AG09319 (cell line): ENCODE measurements at places on chromosomes 1 and 21.
A peak's percentile ranks its signal among the peaks of the same experiment; 100 is the strongest.

GRCh38 chr1:110186558-110186957 lies 23.6 kb upstream of the KCNC4 start:
- no peak for DNase-seq

DNA sequence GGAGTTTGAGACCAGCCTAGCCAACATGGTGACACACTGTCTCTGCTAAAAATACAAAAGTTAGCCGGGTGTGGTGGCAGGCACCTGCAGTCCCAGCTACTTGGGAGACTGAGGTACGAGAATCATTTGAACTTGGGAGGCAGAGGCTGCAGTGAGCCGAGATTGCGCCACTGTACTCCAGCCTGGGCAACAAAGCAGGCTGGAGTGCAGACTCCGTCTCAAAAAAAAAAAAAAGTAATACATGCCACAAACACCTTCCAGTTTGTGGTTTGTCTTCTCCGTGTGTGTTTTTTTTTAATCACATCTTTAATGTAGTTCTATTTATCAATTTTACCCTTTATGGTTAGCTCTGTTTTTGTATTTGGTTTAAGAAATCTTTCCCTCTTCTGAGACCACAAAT lies 22.3 kb downstream of the POGZ start:
- no peak for DNase-seq

- no peak for DNase-seq
Observed at GRCh38 chr1:54171016-54171415, 18.2 kb upstream of the CDCP2 start.

DNA sequence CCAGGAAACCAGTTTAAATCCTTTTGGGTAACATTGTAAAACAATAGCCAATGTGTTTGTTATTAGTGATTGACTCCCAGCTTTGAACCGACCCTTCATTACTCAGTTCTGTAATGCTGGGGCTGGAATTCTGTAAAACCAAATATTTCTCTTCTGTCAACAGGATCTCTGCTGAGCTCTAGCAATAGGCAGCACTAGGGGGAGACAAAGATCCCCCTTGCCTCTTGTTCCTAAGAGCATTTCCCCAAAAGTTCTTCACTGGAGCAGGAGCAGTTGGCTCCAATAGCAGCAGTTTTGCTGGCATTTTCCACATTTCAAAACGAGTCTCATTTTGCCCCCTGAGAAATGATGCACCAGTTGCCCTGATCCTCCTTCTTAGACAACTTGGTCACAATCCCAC lies 1671.1 kb downstream of the MRPL39 start:
- no peak for DNase-seq

DNA sequence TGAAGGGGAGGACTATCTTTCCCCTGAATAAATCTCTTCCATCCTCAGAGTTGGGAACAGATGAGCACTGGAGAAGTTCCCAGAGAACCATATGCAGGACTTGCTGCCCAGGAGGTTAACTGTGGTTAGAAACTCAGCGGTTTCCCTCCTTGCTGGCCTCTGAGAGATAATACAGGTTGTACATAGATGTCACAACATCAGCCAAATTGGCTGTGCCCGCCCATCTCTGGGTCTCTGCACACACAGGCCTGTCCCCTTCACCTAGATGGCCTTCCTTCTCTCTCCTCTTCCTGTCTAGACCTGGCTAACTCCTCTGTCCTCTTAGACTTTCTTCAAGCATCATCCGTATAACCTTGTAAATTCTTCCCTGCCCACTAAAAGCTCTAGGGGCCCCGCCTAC lies 5.7 kb downstream of the RGS5 start:
- DNase-seq = no peak

DNA sequence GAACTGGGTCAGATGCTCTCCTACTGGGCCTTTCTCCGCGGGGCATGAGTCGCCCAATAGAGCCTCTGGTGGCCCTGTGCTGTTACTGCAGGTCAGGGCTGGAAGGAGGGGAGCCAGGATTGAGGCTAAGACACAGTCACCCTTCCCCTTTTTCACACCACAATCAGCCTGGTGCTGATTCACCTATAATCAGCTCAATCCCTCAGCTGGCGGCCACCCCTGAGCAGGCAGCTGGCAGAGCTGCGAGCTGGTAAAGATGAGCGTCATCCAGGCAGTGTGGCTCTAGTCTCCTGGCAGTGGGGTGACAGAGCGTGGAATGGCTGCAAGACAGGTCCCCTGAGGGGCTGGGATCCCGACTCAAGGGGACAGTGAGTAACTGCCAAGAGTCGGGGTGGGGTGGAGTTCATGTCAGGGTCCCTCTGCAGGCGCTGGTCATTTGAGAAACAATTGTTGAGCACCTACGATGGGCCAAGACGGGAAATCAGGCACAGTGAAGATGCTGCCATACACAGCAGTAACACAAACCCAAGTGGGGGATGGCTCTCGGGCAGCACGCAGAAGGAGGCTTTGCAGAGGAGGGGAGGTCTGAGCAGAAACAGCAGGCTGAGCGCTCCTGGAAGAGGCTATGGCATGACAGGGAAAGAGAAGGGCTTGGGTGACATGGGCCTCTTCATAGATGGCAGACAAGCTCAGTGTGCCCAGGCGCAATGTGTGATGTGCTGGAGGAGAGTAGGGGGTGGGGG lies 21.8 kb downstream of the ATF3 start:
- no peak for DNase-seq

GRCh38 chr1:4965346-4966075 lies 311.1 kb downstream of the AJAP1 start:
- no peak for DNase-seq

DNA sequence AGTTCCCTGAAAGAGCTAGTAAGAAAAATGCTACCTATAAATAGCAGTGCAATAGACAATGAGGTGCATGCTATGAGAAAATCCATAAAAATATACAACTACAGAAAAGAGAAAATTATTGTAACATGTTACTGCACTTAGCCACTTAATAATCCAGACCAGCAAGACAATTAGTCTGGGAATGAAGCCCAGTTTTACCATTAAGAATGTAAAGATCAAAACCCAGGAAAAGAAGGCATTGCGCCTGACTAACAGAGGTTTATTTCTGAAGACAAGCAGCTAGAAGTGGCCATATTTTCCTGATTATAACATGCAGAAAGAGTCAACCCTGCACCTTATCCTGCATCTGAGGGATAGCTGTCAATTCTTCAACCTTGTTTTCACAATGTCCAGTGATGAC lies 276.4 kb upstream of the PRMT6 start:
- no peak for DNase-seq

GRCh38 chr1:78303620-78304019 lies 187.2 kb upstream of the PTGFR start:
- peak; percentile 82 for DNase-seq
